SHP77 treated with DMSO at 0.1 percent for 48 hours (cell line): ENCODE measurements at places on chromosomes 6 and 20.

- no peak for DNase-seq
Measured at GRCh38 chr6:112562301-112563231, 215.4 kb downstream of the RFPL4B start.

- DNase-seq: no peak
Measured at GRCh38 chr6:1470040-1470439, 80.7 kb downstream of the FOXF2 start.

GRCh38 chr20:43972692-43973091, 58.0 kb downstream of the TOX2 start:
- no peak for DNase-seq

DNA sequence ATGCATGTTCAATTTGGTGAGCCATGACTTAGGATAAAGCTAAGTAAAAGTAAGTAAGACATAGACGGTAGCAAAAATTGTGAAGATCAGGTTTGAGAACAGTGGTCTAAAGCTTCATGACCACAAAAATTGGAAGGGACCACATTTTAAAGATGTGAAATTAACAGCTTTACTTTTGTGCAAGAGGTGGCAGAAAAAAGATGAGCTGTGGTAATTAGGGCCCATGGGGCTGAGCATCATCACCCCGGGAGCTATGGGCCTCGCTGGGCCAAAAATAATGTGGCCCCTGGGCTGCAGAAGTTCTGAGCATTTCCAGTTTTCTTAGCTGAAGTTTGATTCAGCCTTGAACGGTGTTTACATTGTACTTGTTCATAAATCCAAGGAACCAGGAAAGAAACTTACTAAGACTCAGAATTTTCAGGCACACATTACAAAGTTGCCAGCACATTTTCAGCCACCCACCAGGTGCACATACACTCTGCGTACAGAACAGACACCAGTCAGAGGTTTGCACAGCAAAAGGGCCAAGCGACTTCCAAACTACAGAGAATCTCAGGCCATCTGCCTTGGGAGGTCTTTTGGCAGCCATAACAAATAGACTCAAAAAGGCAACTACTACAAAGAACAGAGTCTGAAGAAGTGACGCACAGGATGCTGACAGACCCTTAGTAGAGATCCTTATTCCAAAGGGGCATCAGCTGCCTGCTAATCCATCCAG, 57.7 kb downstream of the CSE1L start:
- no peak for DNase-seq

DNA sequence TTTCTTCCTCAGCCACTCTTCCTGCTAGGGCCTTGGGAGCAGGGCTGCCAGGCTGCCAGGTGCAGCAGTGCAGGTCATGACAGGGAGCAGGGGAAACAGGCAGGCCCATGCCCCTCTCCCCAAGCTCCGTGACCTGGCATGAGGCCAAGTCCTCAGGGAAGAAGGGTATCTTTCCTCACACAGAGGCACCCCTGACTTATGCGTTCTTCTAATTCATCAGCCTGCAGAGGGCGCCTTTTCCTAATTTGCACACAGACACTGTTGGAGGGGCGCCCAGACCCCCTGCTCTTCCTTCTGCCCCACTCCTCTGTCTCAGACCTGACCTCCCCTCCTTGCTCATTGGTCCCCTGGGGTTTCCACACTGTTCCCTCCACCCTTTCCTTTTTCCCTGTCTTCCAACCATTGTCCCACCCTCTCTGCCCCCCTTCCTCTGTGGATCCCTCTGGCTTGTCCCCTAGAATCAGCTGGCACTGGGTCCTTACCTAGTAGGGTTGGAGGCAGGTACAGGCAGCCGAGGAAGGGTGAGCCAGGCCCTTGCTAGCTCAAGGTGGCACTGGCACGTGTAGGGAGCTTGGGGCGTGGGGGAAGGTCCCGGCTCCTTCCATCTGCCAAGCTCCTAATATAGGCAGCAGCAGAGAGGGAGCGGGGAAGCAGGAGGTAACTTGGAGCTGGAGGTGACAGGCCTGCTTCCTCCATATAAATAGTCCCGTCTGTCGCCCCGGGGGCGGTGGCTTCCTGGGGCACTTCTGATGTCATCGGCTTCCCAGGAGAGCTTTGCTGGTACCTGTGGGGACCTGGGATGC, 154.9 kb upstream of the MLN start:
- peak; percentile 1 for DNase-seq

GRCh38 chr6:163438940-163439335, 24.4 kb downstream of the QKI start:
- no peak for DNase-seq
